ENCODE measurements at places on chromosomes 13 and 19.
A peak's percentile ranks its signal among the peaks of the same experiment; 100 is the strongest.

DNA sequence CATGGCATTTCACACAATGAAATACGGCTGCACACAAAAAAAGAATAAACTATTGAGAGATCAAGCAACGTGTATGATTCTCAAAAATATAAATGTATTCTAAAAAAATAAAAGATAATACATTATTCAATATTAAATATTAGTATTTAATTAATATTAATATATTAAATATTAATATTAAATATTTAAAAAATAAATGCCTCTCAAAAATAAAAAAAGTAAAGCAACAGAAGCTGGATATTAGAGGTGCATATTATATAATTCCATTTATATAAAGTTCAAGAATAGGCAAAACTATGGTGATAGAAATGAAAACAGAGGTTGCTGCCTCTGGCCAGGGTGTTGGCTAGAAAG, 57.1 kb downstream of the GADD45B start:
- no peak for DNase-seq

DNA sequence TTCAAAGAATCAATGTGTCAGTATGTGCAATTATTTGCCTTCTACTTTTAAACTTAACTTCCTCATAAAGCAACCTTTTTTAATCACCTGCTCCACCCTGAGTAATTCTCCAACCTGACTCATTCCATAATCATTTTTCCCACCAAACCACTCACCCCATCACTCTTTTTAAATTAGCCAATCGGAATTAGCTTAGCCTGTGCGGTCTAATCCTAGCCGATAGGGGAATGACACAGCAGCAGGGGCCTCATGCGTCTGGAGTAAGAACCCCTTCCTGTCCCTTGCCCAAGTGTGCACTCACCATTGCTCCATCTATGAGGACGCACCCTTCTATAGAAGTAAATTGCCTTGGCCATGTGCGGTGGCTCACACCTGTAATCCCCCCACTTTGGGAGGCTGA, 27.4 kb upstream of the ZNF83 start:
- no peak for DNase-seq

GRCh38 chr19:48588670-48589401, 17.7 kb upstream of the SPACA4 start:
- DNase-seq, result peak; percentile 94

- DNase-seq, result no peak
These were observed at the start of gene LGI4 for GRCh38 chr19:35134601-35135242. TSS of gene LGI4 (minus strand) at chr19:35135059. CDS start at chr19:35134680, 379 bp downstream.

DNA sequence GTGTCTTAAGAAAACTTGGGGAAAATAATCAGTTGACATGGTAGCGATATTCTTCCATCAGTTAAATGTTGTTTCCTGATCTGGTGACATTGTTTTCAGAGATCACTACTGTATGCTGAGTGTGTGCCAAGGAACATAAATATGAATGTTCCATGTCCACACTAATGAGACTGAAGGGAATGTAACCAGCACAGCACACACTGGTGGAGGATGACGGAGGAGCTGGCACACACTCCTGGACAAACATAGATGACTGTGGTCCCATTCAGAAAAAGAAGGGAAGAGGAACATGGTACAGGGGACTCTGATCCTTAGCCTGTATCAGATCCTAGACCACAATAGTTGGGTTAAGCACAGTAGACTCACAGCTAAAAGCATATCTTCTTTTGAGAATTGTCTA, 574.8 kb downstream of the MYO16 start:
- no peak for DNase-seq

DNA sequence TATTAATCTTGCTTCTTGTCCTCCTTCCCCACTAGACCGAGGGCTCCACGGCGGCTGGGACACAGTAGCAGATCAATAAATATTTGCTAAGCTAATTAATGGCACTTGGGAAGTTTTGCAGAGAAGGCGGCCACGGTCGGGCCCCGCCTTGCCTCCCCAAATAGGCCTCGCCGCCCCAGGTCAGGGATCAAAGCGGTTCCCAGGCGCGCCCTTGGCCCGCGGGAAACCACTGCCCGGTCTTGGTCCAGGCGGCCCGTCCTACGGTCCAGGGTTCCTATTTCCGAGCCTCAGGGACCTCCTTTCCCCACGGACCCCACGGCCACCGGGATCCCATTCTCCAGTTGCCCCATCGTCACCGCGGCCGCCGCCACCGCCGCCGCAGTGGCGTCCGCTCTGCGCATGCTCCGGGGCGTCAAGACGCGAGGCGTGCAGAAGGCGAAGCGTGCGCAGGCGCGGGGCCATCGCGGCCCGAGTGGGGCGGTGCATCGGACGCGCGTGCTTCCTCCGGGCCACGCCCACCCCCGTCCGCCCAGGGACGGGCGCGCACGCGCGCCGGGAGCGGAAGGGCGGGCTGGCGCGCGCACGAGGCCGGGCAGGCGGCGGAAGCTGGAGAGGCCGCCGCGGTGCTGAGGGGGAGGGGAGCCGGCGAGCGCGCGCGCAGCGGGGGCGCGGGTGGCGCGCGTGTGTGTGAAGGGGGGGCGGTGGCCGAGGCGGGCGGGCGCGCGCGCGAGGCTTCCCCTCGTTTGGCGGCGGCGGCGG, at the start of gene SMARCA4:
SMARCA4 (plus strand) TSS at position 717 of the 759 bp plus-strand sequence. CDS start 23,122 bp downstream, outside the sequence.
- peak; percentile 98 for DNase-seq

DNA sequence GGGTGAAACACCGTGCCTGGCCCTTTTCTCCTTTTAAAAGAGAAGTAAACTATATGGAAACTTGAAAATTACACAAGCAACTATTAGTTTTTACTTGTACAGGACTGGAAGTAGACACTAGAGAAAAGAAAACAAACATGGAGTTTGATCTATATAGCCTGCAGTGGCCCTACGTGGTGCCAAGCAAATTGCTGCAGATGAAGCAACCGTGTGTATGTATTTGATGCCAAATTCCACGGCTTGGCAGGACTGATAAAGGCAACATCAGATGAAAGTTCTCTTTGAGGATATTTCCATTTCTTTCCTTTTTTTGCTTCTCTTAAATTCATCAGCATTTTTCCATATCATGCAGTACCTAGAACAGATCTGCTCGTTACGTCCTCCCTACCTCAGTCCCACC, 49.8 kb downstream of the ATP8A2 start:
- no peak for DNase-seq

DNA sequence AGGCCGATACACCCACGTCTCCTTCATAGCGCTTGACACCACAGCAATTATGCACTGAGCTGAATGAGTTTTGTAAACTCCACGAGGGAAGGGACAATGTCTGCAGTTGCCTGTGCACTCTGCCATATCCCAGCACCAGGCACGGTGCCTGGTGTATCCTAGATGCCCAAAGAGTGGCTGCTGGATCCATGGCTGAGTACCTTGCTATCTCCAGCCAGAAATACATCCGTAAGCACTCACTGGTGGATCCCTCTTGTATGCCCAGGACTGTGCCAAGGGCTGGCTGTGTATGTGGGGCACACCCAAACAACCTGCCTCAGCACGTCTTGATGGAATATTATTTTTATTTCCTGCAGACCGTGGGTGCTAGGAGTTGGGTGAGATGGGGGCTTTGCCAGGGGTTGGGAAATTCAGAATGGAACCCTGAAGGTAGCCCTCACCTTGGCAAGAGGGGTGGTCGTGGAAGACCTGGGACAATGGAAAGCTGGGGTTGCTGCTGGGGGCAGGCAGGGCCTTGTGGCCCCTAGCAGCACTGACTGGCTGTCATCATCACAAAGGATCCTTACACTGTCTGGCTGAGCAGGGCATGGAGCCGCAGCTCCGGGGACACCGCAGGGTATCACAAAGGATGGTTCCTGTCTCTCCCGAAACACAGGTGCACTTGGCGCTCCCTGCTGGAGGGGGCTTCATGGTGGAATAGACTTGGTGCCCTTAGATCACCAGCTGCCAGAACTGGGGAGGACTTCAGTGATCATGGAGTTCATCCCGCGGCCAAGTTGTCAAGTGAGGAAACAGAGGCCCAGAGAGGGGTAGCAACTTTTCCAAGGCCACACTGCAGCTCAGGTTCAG, 131.3 kb downstream of the URI1 start:
- DNase-seq, result no peak

- no peak for DNase-seq
These were observed 14.4 kb upstream of the WDR88 start for GRCh38 chr19:33117501-33117900.

DNA sequence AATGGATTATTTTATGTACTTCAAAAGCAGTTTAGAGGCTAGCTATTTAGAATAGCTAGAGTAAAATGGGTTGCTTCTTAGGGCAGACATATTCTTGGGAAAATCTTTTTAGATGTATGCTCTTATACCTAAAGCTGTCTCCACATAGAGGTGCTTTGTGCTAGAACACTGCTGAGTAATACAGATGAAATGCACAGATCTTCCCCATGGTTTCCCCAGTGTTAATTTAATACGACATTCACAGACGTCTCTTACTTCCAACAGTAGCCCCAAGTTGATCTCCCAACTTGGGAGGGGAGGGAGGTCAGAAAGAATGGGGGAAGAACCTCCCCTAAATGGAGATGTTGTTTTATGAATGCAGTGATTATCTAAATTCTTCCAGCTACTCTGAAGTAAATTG, 16.9 kb downstream of the NALCN start:
- no peak for DNase-seq

All from stimulated activated CD8-positive, alpha-beta memory T cell treated with anti-CD3 and anti-CD28 coated beads, Interleukin-4, amount 100 ng/mL, for 48 hours (primary cell).